ENCODE measurements at places on chromosomes 5 and 9. TPM values are rescaled to one million over a fixed set of nuclear protein-coding genes. Genes with fewer than 3 reads are reported as not detected.

DNA sequence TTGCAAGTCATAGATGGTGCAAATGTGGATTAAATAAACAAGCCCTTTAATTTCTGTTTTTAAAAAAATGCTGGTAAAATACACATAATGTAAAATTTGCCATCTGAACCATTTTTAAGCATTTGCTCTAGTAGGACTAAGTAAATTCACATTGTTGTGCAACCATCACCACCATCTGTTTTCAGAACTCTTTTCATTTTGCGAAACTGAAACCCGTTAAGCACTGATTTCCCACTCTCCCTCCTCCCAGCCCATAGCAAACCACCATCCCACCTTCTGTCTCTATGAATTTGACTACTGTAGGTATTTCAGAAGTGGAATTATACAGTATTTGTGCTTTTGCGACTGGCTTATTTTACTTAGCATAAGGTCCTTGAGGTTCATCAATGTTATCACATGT lies 103.3 kb upstream of the CNTLN start:
- DNase-seq, result no peak

DNA sequence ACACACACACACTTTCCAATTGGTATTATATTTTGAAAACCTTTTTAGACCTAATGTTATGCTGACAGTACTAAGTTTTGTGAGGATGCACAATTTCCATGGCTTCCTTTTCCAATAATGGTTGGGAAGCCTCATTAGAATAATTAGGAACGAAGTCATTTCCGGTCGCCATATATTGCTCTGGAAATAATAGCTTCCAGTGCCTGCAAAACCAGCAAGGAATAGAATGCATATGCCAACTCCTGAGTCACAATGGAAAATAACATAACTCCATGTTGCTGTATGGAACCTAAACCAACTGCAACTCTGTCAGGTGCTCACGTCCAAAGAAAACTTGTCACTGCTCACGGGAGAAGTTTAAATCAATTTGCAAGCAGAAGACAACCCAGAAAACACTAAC lies 222.0 kb downstream of the EBF1 start:
- no peak for DNase-seq

DNA sequence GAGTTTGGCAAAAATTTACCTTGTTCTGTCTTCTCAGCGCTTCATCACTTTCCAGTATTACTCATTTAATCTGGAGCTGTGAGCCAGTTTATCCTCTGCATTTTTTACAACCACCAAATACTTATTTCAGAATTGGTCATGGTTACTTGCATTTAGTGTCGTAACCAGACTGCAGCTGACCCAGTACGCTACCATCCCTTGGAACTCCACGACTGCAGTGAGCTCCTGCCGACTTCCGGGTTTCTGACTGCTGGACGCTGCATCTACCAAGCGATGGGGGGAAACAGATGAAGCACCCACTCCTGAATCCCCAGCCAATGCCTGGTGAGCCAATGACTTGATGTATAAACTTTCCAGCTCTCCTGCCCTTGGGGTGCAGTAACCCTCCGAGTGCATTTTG lies 174.4 kb upstream of the PRLR start:
- DNase-seq, result no peak

The ENG gene
- 0.86 TPM for polyA plus RNA-seq

DNA sequence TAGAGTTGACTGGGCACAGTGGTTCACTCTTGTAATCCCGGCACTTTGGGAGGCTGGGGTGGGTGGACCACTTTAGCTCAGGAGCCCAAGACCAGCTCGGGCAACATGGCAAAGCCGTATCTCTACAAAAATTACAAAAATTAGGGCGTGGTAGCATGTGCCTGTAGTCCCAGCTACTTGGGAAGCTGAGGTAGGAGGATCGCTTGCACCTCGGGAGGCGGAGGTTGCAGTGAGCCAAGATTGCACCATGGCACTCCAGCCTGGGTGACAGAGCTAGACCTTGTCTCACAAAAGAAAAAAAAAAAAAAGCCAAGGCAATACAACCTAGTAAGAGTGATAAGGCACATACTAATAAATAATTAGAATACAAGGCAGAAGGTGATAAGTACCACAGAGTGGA lies 15.8 kb downstream of the NLN start:
- no peak for DNase-seq

DNA sequence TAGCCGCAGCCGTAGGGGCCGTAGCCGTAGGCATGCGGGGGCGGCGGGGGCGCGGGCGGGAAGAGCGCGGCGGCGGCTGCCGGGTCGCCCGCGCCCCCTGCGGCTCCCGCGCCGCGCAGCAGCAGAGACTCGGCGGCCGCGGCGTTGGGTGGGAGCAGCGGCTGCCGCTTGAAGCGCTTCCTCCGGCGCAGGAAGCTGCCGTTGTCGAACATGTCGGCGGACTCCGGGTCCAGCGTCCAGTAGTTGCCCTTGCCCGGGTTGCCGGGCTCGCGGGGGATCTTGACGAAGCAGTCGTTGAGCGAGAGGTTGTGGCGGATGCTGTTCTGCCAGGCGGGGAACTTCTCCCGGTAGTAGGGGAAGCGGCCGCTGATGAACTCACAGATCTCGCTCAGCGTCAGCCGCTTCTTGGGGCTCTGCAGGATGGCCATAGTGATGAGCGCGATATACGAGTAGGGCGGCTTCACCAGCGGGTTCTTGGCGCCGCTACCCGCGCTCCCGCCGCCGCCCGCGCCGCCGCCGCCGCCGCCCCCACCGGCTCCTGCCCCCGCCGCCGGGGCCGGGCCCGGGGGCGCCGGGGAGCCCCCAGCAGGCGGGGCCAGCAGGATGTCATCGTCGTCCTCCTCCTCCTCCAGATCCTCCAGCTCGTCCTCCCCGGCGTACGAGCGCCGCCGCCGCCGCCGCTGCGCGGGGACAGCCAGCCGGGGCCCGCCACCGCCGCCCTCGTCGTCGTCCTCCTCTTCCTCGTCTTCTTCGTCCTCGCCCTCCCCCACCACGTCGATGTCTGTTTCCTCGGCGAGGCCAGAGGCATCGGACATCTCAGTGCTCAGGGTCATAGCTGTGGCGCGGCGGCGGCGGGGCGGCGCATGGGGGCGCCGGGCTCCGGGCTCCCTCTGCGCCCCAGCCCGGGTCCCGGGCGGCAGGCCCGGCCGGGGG lies 781 bp downstream of the FOXD1 start:
- DNase-seq, result no peak

GRCh38 chr5:123752552-123753179 lies 240.7 kb downstream of the CSNK1G3 start:
- DNase-seq, result no peak

The TTC33 gene
- 3.6 TPM for polyA plus RNA-seq

- no peak for DNase-seq
Measured at GRCh38 chr5:178404987-178405386, 172.4 kb upstream of the PHYKPL start.

DNA sequence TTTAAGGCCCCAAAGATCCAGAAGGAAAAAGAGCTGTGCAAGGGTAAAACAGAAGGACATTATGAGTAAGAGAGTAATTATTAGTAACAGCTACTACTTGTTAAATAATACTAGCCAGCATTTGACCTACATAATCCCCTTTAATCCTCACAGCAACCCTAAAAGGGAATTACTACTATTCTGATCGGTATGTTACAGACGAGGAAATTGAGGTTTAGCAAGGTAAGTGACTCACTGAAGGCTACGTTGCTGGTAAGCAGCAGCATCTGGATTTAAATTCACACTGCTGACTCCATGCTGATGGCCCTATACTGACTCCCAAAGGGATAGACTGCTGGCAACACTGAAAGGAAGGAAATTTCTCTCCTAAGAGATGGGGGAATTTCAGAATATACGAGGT lies 3.7 kb upstream of the FSD1L start:
- no peak for DNase-seq

DNA sequence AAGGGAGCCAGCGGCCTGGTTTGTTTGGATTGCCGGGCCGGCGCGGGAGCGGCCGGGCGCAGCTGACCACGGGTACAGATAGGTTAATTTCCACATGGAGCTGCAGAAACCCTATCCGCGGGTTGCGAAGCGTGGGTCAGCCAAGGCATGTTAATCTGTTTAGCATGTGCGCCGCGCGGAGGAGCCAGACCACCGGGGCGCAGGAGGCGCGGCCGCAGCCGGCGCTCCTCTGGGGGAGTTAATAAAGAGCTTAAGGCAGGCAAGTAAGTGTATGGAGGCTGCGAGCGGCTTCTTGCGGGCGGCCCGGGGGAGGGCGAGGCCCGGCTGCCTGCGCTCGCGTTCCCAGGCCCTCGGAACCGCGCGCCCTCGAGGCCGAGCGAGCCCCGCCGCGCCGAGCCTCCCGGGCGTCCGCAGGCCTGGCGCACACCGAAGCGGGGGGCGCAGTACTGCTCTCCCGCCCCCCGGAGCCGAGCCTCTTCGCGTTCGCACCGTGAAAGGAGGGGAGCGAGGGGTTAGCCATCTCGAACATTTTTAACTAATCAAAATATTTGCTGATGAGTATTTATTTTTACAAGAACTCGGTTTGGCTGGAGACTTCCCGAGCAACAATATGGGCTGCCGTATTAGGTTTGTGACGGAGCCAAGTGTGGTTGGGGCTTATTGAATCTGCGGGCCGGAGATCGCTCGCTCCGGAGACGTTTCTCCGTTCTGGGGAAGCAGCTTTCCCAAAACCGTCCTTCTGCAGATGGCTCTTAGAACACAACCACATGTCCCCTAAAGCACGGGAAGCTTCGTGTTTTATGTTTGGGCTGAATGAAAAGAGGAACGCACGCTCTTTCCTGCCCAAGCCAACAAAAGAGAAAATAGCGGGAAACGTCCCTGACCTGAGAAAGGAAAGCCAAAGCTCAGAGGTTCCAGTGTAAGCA lies 28.8 kb downstream of the FOXD1 start:
- DNase-seq, result no peak

DNA sequence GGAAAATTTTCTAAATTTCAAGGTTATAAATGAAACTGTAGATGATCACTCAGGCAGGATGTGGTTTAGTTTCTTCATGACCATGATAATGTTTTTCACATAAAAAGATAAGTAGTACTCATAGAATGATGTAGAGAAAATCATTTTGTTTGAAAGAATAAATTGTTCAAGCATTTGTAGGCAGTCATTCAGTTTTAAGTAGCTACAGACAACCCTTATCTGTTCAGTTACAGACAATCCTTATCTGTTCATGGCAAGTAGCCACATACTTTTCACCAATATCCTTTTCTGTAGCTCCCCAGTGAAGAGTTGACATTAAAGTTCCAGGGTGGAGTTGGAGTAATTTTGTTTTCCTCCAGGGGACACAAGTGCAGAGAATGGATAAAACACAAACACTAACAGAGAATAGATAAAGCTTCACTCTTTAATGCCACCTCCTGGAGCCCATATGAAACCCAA lies 278.1 kb upstream of the TNC start:
- no peak for DNase-seq

- DNase-seq, result no peak
Measured at GRCh38 chr5:122494109-122494508, 182.1 kb downstream of the SNCAIP start.
